ENCODE measurements at places on chromosomes 3 and 15.

DNA sequence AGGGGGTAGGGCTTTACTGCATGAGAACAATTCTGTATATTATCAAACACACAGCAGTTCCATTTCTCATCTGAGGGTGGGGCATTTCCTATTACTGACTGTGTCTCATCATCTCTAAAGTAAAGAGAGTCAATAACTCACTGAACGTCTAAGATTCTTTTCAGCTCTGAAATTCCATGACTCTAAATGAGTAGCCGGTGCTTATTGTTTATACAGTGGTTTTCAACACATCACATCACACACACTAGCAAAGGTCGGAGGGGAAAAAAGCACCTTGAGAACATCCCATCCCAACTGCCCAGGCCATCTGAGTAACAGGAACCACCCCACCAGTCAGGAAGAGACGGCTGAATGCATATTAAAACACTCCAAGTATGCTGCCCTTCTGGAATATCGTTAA, 196.0 kb downstream of the SUCLG2 start:
- DNase-seq = no peak

GRCh38 chr3:121155028-121155427, 247.0 kb downstream of the STXBP5L start:
- no peak for DNase-seq

DNA sequence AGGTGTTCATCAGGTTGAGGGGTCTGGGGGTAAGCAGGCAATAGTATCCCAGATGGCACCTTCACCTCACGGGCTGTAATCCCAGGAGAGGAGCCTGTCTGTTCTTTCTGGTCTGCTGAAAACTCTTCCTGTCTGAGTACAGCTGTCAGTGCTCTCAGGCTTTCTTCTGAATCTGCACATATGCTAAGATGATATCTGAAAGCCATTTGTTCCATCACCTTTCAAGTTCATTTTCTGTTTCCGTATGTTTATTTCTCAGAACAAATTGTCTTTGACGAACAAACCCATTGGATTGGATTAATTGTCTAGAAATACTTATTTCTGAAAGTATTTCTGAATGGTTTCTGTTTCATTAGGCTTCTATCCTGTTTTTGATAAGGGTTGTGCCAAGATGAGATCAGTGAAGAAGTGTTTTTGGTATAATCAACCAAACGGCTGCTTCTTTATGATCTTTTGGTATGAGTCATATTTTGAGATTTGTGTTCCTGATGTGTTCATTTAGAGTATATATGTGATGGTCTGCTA, 13.3 kb downstream of the ZNF592 start:
- DNase-seq = no peak

- no peak for DNase-seq
Observed at GRCh38 chr3:32412887-32413286, 21.2 kb downstream of the CMTM7 start.

- no peak for DNase-seq
Observed at GRCh38 chr15:80153900-80154299, 1.1 kb downstream of the FAH start.

GRCh38 chr3:43005253-43005652, 26.1 kb downstream of the GASK1A start:
- no peak for DNase-seq

DNA sequence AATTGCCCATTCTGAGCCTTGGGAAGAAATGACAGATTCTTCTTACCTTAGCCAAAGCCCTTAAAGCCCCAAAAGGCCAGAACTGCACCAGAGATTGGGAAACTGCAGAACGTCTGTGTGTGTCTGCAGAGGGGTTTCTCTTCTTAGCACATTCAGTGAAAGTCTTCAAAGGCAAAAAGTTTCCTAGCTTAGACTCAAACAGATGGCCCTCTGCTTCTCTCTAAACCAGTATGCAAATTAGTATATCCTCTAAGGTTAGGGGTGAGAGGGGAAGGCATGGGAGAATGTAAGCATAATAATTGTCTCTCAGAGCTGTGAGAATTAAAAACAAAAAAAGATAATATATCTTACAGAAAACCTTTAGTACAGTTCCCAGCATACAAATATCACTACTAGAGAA, 334.0 kb upstream of the MCTP2 start:
- DNase-seq = no peak

DNA sequence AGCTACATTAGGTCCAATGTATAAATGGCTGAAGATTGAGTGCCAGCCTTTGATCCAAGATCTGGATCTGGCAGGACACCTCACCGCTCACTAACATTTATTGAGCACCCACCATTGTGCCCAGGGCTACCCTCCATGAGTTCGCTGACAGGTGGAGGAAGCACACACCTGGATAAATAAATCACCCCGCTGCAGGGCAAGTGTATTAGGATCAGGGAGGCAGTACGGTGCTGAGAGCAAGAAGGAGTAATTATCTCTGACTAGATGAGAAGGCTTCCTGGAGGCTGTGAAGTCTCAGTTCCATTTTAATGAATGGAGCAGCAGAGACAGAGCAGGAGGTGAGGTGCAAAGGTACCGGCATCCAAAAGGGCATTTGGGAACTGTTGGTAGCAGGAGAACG, 104.1 kb downstream of the LIPC start:
- DNase-seq = no peak

DNA sequence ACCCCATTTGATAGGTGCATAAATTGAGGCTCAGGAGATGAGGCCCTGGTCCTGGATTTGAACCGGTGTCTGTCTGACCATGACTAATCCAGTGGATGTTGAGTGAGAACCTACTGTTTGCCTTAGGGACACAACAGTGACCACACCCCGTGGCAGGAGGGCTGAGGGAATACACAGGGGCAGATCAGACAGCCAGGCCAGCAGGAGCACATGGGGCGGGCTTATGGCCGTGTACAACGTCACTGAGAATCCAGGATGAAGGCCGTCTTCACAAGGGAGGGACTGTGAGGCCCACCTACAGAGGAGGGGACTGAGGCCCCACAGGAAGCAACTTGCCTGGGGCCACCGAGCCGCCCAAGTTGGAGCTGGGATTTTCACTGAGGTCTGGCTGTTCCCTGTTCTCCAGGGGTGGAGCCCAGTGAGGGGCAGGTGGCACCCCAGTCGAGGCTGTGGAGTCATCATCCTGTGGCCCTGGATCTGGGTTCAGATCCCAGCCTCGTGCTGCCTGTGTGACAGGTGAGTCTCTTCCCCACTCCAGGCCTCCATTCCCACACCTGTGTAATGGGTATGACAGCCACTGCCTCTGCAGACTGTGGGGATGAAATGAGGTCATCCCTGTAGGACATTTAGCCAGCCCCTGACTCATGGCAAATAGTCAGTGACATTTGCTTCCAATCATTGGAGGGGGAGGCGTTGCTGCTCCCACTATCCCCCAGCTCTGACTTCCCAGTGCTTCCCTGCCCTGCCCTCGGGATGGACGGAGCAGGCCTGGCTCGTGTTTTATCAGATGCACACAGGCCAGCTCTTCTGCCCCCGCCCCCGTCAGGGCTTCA, 6.3 kb upstream of the PLXND1 start:
- no peak for DNase-seq
